ENCODE measurements at places on chromosomes 13 and 19.
A peak's percentile ranks its signal among the peaks of the same experiment; 100 is the strongest.

DNA sequence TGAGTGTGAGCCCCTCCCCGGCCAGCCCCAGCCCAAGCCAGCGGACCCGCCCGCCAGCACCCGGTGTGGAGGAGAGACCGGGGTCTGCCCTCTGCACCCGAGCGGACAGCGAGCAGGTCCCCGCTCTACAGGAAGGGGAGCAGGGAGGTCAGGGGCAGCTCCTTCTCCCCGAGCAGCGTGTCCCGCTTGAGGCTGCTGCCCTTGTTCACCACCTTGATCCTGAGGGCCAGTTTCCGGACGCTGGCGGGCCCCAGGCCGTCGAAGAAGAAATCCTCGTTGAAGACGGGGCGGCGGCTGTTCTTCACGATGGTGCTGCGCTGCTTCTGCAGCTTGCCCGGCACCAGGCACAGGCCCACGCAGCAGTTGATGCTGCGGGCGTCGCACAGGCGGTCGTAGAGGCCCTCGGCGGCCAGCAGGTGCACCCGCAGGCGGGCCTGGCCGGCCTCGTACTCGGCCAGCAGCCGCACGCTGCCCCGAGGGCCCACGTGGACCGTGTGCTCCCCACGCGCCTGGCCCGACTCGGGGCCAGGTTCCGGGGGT, 1.9 kb downstream of the C2CD4C start:
- no peak for DNase-seq

DNA sequence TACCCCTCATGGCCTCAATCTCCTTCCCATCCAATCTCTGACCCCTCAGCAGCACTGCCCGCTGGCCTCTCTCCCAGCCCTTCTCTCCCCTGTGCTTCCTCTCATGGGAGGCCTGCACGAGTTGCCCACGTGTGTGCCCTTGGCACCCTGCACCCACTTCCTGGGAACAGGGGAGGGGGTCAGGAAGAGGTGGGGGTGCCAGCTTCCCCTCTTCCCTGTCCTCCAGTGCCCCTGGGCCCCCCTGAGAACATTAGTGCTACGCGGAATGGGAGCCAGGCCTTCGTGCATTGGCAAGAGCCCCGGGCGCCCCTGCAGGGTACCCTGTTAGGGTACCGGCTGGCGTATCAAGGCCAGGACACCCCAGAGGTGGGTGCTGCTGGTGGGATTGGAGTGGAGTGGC, 19.2 kb downstream of the AXL start:
- no peak for DNase-seq

DNA sequence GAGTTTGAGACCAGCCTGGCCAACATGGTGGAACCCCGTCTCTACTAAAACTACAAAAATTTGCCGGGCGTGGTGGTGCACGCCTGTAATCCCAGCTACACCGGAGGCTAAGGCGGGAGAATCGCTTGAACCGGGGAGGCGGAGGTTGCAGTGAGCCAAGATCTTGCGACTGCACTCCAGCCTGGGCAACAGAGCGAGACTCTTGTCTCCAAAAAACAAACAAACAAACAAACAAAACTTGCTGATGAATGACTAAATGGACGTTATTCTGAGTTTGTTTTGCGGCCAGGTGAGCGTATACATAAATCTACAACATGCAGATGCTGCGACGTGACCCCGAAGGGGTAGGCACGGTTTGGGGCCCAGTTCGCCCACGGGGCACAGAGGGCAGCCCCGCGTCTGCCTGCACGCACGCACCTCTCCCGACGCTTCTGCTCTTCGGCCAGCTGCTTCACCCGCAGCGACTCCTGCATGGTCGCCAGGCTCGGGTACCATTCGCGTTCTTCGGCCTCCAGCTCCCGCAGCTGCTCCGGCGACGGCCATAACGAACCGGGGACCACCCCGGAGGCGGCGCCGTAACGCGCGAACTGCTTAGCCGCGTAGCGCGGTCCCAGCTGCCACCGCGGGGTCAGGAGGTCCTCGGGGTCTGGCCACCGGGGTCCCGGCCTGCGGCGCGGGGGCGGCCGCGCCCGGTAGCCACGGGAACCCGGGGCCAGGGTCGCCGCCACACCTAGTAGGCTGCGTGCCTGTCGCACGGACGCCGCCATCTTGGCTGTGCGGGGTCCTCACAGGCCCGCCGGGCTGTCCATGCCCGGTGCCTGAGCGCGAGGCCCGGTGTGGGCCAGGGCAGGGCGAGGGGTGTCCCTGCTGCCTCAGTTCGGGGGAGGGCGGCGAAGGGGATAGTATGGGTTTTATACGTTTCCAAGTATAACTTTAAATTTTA, at the start of gene GADD45GIP1:
GADD45GIP1 (minus strand) TSS at position 778 of the 943 bp plus-strand sequence; CDS start at position 767, 11 bp downstream.
- peak; percentile 80 for DNase-seq

GRCh38 chr19:7742575-7742974, 4.8 kb downstream of the CD209 start:
- DNase-seq = no peak

DNA sequence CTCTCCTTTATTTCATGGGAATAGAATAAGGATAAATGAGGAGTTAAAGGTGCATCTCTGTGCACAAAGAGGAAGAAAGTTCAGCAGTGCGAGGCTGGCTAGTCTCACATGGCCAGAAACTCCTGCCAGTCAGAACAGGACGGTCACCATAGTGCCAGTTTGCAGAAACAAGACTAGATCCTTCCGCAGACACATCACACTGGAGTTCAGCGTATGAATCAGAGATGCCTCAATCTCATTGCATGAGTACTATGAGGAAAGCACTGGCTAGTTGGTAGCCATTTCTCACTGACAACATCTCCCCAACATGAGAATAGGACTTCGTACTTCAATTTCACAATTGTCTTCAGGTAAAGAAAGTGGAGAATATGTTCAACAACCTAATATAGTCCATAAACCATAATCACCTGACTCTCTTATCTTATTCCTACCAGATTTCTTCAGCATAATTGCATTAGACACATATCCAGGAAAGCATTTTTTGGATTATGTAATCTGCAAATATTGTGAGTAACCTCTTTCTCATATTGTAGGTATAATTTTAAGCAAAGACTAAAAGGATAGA, 34.9 kb downstream of the RXFP2 start:
- DNase-seq = no peak

DNA sequence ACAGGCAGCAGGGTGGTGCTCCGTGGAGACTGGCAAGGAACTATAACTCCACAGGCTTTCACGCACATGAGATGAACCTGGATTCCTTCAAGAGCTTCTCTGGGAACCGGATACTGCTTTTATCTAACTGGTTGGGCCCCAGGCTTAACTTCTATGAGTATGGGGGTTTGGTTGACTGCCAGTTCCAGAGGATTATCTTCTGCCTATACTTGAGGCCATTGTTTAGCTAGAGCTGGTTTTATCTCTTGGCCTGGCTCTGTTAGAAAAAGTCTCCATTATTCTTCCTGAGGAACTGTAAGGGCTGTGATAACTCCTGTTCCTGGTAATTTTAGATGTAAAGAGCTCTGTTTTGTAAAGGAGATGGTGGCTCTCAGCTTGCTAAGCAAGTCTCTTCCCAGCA, 40.9 kb downstream of the ZNF846 start:
- no peak for DNase-seq

DNA sequence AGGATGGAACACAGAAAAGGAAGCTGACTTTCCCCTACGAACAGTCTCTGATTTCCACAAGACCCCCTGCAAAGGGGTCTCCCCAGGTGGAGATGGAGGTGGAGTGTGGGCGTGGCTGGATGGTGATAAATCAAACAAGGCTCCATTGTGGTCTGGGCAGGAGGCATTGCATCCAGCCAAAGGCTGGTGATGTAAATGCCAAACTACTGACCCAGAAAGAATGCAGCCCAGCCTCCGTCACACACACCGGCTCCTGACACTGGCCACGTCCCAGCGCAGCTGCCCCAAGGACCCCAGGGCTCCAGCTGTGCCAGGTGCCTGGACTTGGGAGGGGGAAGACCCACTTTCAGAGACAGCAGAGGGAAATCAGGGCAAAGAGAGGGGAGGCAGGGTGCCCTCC, 6.3 kb downstream of the SLC7A1 start:
- no peak for DNase-seq

GRCh38 chr13:110880627-110881026, 34.2 kb downstream of the ANKRD10 start:
- no peak for DNase-seq

DNA sequence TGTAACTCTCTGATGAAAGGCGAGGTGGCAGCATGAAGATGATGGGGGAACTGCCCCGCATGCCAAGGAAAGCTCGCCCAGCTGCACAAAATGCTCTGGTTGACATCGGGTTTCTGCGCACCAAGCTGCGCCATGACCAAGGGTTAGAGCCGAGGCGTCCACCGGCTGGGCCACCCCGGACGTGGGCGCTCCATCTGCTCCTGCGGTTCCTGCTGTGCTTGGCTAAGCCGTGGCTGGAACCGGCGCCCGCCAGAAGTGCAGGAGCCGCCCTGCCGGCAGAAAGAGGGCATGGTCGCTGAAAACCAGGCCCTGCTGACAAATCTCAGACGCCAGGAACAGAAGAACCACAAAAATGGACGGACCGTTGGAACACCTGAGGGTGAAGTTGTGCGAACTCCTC, 57.9 kb downstream of the ZNF100 start:
- DNase-seq = no peak

- no peak for DNase-seq
Measured at GRCh38 chr19:54104998-54105715, 2.5 kb downstream of the NDUFA3 start.

- DNase-seq = no peak
Measured at GRCh38 chr13:40639221-40639681, 27.2 kb downstream of the FOXO1 start.

DNA sequence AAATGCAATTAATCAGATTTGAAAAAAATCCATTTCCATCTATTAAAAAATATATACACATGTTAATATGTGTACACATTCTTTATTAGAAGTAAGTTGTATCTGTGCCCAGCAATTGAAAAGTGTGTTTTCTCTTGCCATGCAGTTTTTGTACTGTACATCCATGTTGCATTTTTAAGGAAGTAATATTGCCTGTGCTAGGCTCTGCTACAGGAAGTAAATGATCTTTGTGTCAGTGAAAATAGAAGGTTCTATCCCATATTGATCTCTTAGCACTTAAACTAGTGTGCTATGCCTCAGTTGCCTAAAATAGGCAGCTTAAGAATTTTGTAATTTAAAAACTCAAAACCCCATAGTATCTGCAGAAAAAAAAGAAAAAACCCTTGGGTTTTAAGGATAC, 122.5 kb downstream of the CDK8 start:
- no peak for DNase-seq

DNA sequence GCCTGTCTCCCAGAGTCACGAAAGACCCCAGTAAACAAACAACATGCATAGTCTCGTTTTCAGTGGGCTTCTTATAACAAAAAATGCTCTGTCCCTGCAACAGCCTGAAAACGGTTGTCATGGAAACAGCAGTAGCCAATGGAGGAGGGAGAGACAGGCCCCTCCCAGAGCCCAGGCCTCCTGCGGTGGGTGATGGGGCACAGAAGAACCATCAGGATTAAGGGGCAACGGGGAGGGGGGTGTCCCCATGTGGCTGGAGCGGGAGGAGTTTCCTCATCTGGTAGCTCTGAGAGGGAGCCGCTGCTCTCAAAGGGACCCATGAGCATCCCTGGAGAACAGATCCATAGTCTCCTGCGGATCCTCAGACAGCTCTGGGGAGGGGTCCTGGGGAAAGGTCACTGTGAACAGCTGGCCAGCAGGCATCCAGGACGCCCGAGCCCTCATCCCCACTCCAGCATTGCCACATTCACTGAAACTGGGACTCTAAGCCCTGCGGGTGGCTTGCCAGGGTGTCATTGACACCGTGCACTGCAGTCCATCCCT, 37.5 kb upstream of the PNMA8B start:
- DNase-seq = no peak

DNA sequence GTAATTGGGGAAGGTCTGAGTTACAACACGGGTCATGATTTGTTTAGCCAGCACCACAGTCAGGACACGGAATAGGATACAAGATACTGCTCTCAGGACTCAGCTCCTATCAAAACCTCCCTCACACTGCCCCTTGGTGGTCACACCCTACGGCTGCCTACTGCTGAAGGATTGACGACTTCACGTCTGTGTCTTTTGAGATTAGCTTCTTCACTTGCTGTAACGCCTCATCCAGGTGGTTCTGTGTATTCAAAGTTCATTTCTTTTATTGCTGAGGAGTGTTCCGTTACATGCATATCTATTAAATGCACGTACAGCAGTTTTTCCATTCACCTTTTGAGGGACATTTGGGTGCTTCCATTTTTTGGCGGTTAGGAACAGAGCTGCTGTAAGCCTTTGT, 46.3 kb downstream of the URI1 start:
- no peak for DNase-seq

Data from naive thymus-derived CD4-positive, alpha-beta T cell (primary cell).